ENCODE measurements at places on chromosomes 1 and 21.
A peak's percentile ranks its signal among the peaks of the same experiment; 100 is the strongest.

DNA sequence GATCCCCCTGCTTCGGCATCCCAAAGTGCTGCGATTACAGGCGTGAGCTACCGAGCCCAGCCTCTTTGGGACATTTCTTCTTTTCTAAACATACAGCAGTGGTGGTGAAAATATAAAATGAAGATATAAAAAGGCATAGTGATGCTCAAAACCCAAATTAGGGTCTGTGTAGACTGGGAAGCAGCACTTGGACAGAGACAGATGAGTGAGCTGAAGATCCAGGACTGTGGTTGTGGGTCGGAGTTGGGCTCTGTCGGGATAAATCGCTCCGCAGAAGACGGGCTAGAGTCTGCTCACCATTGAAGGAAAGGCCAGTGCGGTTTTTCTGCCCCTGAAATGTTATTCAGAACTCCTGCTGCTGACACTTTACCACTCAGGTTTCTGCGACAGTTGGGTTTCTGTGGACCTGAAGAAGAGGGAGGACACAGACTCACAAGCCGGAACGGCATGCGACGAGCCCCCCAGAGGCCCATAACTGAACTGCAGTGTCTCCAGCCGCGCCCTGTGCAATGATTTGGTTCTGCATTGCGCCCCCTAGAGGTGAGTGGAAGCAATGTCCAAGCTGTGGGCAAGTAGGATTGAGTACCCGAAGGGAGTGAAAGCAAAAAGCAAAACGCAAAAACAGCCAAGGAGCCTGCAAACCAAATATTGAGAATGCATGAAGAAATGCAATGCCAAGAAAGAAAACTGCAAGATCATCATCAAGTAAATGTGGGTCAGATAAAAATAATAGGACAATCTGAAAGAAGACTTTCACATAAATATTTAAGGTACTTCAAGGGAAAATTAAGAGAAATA lies 66.6 kb downstream of the GABPA start:
- DNase-seq, result peak; percentile 94

DNA sequence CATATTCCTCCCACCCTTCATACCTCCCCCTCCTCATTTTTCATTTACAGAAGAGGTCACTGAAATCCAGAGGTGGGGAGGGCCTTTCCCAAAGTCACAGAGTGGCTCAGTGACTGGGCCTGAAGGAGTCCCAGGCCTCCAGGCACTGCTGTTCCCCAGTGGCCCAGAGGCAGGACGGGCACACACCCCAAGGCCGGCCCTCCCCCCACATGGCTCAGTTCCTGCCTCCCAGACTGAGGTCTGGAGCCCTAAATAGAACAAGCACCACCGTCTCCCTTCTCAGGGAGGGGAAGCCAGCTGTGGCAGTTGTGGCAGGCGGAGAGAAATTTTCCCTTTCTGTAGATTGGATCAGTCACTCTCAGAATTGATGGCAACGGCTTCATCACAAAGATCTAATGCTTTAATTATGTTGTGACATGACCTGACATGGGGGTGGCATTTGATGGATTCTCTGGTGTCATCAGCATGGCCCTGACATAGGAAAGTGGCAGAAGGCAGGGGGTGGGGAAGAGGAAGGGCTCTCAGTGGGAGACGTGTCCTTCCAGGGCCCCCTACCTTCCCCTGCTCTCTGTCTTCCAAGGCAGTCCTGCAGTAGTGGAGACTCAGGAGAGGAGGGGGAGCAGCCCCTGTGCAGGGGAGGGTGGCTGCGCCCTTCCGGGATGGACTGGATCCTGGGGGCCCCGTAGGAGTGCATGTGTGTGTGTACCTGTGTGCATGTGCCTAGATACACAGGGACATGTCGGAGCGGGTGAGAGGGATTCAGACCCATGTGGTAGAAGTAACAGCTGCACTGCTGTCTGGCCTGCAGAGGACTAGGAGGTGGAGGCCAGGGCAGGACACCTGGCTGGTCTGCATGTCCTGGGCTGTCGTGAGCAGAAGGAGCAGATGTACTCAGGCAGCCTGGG lies 41.2 kb upstream of the FOXO6 start:
- DNase-seq, result no peak

- no peak for DNase-seq
Observed at GRCh38 chr1:45809761-45810160, 6.3 kb downstream of the MAST2 start.

GRCh38 chr1:175472464-175472863 lies 270.9 kb downstream of the TNR start:
- no peak for DNase-seq

GRCh38 chr21:41973861-41974751 lies 20.3 kb upstream of the C2CD2 start:
- no peak for DNase-seq

DNA sequence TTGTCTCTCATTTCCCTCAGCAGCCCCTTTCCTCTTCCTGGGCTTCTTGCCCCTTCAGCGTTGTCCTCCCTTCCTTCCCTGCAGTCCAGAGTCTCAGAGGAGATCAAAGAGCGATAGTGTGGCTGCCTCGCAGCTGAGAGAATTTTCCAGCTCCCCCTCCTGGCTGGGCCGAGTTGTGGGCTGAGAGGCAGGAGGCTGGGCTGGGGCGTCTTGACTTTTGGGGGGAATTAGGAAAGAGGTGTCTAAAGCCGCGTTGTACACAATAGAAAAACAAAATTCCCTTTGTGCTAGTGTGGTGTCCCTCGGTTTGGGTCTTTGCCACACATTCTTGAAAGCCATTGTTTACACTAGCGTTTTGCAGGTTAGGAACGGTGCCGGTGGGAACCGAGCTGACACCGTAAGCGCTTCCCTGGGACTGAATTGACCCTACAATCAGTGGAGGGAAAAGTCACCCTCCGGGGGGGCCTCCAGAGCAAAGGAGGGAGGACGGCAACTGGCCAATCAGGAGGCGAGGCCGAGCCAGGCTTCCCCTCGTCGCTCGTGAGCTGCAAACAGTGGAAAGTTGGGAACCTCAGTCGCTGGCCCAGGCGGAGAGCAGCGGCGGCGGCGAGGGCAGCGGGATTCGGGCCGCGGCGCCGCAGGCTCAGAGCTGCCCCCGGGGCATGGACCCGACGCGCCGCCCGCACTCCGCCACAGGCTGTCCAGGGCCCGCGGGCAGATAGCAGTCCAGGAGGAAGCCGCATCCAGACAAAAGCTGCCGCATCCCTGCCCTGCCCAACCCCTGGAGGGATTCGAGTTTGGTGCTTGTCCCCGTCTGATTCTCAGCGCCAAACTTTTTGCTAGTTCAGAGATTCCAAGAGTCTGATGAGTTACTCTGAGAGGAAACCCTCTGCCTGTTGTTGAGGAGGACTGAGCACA lies at the start of gene HMCN1:
Gene HMCN1 (plus strand): TSS at position 574 of the 918 bp plus-strand sequence. CDS start 389 bp downstream, outside the sequence.
- peak; percentile 39 for DNase-seq

DNA sequence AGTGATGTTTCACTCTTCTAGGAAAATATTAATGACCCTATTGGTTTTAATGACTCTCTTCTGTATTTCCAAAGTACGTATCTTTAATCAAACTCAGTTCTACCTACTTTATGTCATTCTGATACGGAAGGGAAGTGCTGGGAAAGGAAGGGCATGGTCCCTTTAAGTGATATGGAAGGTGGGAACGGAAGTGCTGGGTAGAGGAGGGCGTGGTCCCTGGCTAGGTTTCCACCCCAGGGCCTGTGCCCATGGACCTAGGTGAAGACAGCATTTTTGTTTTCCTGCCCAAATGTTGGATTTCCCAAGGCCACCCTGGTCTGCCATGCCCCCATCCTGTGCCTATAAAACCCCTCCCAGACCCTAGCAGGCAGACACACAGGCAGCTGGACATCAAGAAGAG lies 24.0 kb downstream of the RGS4 start:
- no peak for DNase-seq

GRCh38 chr21:39630827-39631226 lies 18.1 kb downstream of the B3GALT5 start:
- DNase-seq, result no peak

DNA sequence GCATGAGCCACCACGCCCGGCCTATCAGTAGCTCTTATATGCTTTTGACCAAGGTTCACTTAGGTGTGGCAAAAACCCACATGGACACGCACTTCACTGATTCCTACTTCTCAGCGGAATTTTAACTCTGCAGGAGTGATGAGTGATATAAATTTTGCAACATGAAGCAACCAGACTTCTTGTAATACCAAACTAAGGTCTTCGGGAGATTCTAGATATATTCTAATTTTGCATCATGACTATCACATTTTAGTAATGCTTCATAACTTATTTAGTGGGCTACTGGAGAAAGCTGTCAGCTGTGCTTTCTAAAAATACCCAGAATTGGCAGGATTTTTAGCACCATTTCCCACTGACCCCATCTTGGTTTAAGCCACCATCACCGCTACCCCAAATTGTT lies 27.8 kb downstream of the RHCE start:
- no peak for DNase-seq

DNA sequence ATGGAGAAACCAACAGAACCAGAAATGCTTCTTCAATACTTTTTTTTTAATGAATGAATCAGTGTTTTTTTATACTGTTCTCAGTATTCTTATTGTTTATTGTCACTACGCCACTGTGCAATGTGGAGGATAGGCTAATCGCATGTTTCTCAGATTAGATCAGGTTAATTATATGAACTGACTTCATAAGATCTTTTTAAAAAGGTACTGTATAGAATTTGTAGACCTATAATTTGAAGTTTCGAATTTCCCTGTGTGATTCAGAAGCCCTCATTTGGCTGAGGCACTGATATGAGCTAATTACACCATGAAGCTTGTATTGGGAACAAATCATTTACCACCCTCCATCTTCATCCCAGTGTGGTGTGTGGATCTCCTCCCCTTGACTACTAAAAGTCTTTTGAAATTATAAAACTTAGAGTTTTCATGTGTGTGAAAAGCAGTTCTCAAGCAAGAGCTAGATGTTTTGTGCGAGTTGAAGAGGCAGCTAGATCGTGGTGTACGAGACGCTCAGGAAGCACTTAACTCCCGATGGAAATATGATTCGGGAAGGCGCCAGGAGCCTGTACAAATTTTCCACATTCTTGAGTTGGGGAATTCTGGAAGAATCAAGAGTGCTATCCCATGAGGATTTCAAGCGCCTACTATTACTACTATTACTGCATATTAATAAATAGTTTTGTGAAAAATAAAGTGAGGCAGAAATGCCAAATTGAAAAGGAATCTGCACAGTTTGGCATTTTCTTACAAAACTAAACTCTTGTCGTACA lies 52.1 kb upstream of the KCNE2 start:
- no peak for DNase-seq

GRCh38 chr1:31372051-31372450 lies 825 bp downstream of the FABP3 start:
- DNase-seq, result no peak

DNA sequence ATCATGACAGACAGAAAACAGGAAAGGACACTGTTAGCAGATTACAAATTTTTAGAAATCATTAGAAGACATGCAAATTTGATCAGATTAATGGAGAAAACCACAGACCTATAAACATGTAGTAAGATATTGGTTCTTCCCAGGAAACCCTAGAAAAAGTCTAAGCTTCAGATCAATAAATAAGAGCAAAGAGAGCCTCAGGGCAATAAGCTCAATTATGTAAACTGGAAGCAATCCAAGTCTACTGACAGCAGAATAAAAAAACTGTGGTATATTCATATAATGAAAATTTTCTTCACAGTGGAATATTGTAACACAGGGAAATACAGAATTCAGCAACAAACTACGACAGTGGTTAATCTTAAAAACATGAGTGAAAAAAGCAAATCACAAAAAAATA lies 36.3 kb downstream of the NRDC start:
- DNase-seq, result no peak

DNA sequence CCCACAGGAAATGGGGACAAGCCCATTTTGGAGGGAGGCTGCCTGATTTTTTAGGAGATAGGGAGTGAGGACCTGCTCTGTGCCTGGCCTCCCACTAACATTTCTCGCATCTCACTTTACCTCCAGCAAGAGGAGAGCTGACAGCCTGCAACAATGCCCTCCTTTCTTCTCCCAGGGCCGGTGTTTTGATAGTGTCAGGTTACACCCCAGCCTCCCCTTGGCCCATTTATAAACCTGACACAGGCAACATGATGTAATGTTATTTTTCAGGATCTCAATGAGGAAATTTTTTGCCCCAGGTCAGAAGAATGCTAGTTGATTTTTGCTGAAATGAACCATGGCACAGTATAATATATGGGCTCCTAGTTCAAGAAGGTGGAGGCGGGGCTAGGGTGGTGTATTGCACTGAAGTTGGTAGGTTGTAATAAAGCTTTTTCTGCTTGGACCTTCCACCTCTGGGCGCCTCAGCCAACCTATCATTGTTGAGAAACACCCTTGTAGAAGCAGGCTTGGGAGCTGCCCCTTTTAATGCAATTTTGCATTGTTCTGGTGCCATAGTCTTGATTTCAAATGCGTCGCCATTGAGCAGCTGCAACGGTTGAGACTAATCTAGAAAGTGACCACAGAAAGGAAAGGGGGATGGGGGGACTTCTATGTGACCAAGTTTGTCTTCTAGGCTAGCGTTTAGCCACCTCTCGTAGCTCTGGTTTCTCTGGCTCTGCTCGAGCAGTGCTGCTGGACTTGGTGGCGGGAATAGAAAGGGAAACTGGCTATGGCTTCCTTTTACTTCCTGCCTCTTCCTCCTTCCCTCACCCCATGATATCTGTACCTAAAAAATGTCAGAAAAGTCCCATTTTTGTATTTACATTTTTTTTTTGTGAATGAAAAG lies 53.0 kb downstream of the PBX1 start:
- DNase-seq, result no peak

Measured in activated T-cell treated with anti-CD3 and anti-CD28 coated beads, Interleukin-2, amount 50 U/mL, for 48 hours (primary cell).